Stimulated activated CD4-positive, alpha-beta T cell treated with anti-CD3 and anti-CD28 coated beads, TNF-alpha, amount 100 ng/mL, for 1 hour (primary cell): ENCODE measurements at places on chromosomes 2 and 18.
A peak's percentile ranks its signal among the peaks of the same experiment; 100 is the strongest.

DNA sequence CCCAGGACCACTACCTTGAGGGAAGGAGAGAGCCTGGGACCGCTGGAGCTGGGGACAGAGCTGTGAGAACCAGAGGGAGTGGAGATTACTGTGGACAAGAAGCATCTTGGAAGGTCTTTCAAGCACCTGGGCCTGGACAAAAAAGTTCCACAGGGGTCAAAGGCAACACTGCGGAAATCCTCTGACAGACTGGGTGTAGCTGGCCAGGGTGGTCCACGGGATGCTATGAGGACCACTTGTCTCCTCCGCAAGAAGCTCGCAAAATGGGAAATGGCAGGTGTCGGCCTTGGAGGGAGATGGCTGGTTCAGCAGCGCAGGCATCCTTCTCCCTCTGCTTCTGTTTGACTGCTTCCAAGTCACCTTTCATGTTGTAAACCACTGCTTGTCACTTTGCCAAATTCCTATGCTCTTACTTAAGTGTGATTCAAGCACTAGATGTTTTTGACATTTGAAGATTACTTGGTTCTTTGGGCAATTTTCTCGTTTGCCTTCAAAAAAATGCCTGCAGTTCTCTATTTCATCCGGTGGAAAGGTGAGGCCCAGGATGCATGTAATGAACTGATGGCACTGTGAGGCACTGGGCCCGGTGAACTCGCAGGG is 27.7 kb downstream of the KLHL29 start:
- no peak for DNase-seq

DNA sequence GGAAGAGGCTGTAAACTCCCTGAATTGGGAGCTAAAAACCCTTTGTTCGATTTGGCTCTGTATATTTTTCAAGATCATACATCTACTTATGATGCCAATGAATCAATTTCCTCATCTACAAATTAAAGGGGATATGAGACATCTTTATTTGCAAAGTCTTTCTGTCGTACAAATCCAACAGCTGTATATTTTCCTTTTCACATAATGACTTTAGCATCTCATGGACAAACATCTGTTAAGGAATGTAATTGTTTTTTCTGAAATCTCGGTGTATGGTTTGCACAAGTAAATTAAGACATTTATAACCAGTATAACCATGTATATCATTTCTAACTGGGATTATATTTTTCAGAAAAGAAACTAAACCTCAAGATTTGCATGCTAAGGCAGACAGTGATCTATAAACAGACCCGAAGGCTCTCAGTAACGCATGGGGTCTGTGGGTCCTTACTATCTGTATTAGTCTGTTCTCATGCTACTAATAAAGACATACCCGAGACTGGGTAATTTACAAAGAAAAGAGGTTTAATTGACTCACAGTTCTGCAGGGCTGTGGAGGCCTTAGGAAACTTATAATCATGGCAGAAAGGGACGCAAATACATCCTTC is 130.8 kb downstream of the SLC8A1 start:
- DNase-seq = no peak

DNA sequence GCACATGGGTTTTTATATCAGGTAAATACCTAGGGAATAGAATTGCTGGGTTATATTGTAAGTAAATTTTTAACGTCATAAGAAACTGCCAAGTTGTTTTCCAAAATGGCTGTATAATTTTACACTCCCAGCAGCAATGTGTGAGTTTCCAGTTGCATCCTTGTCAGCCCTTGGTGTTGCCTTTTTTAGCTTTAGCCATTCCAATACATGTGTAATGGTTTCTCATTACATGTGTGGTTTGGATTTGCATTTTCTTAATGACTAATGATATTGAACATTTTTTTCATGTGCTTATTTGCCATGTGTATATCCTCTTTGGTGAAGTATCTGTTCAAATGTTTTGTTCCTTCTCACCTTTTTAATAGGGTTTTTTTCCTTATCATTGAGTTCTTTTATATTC is 70.8 kb downstream of the ABI2 start:
- DNase-seq = no peak

- DNase-seq = no peak
Measured at GRCh38 chr2:109499566-109499965, 114.2 kb downstream of the SEPTIN10 start.

- DNase-seq = peak; percentile 15
Measured at GRCh38 chr2:30165050-30165520, 18.3 kb downstream of the YPEL5 start.

DNA sequence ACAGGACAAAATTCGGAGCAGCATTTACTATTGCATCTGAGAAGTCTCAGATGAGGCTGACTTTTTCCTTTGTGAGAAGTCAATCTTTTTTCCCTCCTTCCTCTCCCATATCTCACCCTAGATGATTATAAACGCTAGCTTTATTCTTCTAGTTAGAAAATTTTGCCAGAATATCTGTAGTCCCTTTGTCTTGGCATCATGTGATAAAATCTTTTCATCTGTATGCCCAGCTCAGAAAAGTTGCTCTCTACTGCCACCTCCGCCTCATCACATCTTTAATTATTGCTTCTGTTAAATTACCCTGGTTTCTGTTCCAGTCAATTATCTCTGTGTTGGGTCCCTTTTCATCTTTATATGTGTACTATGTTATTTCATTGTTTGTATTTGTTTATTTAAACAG is 210.8 kb upstream of the SLC35G4 start:
- DNase-seq = no peak

GRCh38 chr2:34912084-34912483 is 1313.0 kb upstream of the FAM98A start:
- no peak for DNase-seq

GRCh38 chr2:217299590-217299989 is 439.7 kb upstream of the TNP1 start:
- DNase-seq = no peak

DNA sequence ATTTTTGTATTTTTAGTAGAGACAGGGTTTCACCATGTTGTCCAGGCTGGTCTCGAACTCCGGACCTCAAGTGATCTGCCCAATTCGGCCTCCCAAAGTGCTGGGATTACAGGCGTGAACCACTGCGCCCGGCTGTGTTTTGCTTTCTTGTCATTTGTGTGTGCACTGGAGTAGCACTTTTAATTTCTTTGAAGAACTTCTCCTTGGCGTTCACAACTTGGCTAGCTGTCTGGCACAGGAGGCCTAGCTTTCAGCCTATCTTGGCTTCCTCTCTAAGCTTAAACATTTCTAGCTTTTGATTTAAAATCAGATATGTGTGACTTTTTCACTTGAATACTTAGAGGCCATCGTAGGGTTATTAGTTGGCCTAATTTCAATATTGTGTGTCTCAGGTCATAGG is 93.0 kb downstream of the COMMD1 start:
- DNase-seq = no peak

- no peak for DNase-seq
Measured at GRCh38 chr18:21997207-21998143, 171.9 kb upstream of the GATA6 start.

GRCh38 chr2:241771286-241772062 is 5.1 kb upstream of the GAL3ST2 start:
- DNase-seq = no peak

- no peak for DNase-seq
Measured at GRCh38 chr2:189933041-189933440, 129.5 kb downstream of the MSTN start.

DNA sequence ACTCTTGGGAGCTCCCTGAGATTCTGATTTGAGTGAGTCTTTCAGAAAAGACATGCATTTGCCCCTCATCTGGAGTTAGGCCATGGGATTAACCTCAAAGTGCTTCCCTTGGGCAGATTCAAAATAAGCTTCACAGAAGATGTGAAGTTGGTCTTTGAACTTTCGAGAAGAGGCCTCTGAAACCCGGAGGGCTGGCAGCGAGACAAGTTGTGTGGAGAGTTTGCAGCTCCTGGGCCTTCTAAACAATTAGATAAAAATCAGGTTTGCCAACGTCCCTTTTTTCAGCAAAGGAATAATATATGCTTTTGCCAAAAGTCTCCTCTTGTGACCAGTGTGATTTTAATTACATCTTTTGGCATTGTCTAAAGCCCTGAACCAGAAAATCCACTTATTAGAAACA is 489.7 kb downstream of the SOX11 start:
- no peak for DNase-seq

GRCh38 chr2:85291425-85292023 is 36.3 kb downstream of the TGOLN2 start:
- DNase-seq = no peak

DNA sequence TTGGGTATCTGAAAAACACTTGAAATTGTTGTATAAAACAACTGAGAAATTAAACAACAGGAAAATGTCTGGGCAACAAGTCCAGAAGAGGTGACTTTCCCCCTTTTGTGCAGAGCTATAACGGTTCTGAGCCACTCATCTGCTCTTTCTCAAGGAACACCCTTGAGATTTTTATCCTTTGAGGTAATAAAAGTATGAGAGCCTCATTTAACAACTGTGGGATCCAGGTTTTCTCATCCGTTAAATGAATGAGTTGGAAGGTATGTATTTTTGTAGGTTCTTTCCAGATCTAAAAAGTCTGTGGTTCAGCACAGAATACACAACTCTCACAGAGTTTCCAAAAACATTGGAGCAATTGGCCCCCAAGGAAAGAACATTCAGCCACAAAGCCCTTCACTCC is 93.0 kb downstream of the ANKRD44 start:
- DNase-seq = no peak

- DNase-seq = no peak
Measured at GRCh38 chr2:236629961-236630872, 60.6 kb downstream of the ACKR3 start.

DNA sequence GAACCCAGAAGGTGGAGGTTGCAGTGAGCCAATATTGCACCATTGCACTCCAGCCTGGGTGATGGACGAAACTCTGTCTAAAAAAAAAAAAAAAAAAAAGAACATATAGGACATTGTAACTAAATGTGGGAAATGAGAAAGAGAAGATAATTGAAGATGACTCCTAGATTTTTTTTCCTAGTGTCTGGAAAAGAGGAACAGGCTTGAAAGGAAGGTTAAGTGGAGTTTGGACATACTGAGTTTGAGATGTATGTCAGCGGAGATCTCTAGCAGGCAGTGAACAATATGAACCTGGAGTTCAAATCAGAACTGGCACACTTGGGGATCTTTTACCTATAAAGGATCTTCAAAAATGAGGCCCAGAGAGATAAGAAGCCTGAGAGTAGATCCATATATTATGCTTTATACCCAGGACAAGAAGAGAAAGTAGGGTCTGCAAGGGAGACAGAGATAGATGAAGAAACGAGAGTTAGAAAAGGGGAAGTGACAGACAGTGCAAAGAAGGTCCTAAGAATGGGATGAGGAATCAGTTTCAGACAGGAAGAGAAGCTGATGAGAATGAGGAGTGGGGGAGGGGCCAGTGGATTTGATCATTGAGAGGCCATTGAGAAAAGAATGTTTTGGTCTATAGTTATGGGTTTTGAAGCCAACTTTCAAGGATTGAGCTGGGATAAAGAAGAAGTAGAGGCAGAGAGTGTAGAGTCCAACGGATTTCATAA is 46.9 kb upstream of the CD28 start:
- no peak for DNase-seq

- no peak for DNase-seq
Measured at GRCh38 chr2:1940679-1941078, 196.4 kb upstream of the PXDN start.

- no peak for DNase-seq
Measured at GRCh38 chr18:59555995-59556659, 141.1 kb downstream of the CCBE1 start.

DNA sequence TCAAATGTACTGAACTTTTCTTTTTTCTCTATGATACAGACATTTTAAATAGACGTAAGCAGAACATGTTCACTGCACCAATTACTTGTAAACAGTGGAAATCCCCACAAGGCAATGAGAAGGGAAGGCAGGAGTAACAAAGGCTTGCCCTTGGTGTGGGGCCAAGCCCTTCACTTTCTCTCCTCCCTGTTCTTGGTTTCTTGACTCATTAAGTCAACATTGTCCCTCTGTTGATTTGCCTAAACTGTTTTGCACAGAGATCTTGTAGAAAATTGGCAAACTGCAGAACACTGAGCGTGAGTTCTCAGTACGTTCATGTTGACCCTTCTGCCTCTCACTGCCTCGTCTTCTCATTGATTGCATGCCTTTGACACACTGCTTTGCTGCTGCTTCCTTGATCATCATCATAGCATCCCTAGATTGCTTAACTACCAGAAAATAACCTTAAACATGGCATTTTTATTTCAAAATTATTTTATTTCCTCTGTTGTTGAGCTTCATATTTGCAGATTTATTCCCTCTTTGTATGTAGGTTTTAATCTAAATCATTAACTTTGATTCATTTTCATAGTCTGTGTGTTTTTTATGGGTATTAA is 257.7 kb downstream of the PTGR3 start:
- no peak for DNase-seq

- no peak for DNase-seq
Measured at GRCh38 chr2:112835061-112835501, 1.5 kb downstream of the IL1B start.

GRCh38 chr2:5946225-5947115 is 254.3 kb downstream of the SOX11 start:
- DNase-seq = no peak

DNA sequence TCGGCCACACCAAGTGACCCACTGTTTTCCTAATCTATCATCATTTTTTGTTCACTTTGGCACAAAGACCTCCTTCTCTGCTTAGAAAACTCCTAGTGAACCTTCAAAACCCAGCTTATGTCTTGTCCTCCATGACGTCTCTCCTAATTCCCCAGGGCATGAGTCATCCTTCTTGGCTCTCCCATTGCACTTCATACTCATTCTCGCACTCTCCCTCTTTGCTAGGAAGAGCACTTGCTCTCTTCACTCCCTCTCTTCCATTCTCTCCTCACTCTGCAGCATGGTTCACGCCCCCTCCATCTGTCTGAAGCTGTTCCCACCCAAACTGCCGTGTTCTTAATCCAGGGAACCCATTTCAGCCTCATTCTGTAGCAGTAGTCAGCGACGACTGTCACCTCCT is 103.9 kb downstream of the MRO start:
- no peak for DNase-seq

DNA sequence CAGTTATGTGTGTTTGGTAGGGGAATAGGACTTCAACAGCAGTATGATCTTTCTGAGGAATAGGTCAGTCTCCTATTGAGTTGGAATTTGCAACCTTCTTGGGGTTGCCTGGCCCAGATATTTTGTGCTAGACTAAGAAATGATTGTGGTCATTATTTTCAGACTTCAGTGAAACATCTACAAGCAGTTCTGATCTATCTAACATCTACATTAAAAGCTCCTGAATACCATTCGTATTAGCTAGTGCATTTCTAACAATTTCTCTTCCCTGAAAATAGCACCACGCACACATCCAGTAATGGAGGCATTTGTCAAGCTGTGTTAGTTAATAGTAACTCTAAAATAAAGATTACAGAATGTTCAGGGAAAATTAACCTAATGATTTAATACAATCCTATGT is 179.3 kb downstream of the FIGN start:
- DNase-seq = no peak
